GM03348 (cell line): ENCODE measurements at places on chromosomes 6 and 20.

DNA sequence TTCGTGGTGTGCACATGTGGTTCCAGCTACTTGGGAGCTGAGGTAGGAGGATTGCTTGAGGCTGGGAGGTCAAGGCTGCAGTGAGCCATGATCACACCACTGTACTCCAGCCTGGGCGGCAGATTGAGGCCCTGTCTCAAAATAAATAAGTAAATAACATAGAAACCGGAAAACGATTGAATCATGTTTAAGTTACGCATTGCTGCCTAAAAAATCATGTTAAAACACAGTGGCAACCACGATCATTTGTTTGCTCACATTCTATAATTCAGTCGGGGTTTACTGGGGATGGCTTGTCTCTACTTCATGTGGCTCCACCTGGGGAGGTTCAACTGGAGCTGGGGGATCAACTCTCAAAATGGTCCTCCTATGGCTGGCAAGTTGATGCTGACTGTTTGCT is 8.2 kb upstream of the CDKN1A start:
- DNase-seq = no peak

DNA sequence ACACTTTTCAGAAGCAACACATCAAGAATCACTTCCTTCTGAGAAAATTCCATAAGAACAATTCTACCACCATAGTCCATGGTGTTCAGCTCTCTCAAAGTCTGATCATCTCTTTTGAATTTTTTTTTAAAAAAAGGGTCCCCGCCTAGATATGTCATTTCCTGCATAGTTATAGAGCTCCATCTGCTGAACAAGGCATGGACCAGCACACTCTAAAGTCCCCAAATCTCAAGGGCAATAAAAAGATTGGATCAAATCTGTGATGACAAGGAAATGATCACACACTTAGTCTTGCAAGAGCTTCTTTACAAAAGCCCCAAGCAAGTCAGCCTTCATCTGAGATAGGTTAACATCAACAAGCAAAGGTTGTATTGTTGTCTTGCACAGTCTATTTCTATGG is 100.7 kb upstream of the STMND1 start:
- DNase-seq = no peak

GRCh38 chr20:58965270-58966064 is 15.6 kb upstream of the NELFCD start:
- no peak for DNase-seq

DNA sequence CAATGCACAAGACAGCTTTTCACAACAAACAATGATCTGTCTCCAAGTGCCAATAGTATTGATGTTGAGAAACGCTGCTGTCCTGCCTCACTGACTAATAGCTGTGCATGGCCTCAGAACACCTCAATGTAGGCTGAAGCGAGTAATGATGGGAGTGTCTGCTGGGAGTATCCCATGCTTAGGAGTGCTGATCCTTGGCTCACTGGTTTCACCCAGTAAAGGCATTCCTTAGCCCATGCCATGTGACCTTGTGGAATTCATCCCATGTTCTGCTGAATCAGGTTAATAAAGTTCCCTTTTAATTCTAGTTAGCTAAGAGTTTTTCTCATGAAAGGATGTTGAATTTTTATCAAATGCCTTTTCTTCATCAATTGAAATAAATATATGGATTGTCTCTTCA is 3.8 kb upstream of the WFDC12 start:
- no peak for DNase-seq

GRCh38 chr6:38193051-38193450 is 373.5 kb downstream of the ZFAND3 start:
- no peak for DNase-seq

DNA sequence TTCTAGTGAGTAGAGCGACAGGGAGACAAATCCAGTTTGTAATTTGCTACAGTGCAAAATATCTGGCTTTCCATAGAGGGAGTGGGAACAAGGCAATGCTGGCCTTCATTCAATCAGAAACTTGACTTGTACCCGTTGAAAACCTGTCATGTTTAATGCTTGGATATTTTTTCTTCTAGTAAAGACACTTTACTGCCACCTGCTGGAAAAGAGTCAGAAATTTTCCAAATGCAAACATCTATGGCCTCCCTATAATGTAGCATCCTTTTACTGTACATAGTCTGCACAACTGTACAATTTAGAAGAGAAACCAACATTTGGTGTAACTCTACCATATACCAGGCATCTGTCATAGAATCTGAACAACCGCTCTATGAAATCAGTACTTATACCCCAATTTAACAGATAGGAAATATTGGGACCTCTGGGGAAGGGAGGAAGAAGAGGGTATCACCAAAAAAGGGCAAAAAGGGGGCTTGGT is 16.7 kb upstream of the TBC1D20 start:
- DNase-seq = peak; percentile 64

GRCh38 chr6:7893342-7893741 is 17.2 kb downstream of the TXNDC5 start:
- DNase-seq = no peak

DNA sequence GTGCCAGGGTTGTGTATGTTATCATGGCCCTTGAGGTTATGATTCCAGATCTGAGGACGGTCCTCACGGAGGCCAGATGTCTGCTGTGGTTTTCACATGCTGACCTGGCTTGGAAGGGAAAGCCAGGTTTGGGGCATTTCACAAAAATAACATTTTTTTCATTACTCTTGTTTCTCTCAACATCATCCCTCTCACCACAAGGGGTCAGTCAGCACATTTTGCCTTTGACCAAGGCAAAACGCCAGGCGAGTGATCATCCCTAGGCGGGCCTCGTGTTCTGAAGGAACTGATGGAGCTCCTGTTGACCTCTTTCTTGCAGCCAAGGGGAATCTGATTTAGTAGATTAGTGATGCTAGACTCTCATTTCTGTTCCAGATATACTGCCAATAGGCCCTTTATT is 133.5 kb downstream of the TBC1D7 start:
- DNase-seq = peak; percentile 87

DNA sequence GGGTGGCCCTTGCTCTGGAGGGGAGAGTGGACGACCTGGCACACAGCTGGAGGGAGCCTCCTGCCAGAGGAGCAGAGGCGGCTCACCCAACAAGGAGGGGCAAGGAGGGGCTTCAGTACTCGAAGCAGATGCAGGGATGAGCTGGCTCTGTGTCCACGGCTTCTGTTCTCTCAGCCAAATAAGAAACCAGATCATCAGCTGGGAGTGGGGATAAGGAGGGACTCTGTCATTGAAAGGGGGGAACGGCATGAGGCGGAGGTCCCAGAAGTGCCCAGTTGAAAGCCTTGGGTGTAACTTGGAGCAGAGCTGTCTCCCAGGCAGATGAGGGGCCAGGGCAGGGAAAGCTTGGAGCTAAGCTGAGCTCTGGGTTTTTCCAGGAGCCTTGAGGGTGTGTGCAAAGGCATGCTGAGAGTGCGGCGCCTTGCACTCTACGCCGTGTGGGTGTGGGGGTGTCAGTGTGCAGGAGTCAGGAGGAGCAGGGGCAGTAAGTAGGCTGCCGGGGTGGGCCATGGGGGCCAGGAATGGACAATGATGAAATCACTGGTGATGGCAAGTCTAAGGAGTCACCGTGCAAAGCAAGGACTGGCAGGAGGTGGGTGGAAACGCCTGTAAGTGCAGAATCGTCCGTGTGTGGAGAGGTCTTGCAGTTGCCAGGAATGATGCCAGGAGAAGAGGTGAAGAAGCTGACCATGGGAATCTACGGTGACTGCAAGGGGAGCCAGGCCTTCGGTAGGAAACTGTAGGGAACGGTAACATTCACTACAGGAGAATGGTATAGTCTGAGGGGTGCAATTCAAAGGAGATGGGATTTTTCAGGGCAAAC is 85.4 kb upstream of the FOXQ1 start:
- peak; percentile 28 for DNase-seq

- DNase-seq = no peak
These were observed 27.0 kb upstream of the SLA2 start for GRCh38 chr20:36672991-36673390.

DNA sequence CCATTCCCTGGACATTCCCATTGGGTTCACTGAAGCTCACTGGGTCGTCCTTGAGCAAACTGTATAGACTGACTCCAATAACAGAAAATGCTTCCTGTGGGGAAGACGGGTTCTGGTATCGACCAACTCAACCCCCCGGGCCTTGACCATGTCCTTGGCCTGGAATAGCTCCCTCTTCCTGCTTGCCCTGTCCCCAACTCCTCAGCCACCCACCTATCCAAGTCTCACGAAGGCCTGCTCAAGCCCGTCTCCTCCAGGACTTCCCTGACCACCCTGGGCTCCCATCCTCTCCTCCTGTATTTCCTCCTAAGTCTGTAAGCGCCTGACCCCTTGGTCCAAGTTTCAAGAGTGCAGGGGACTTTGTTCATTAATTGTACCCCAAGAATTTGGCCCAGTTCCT is 2.8 kb upstream of the HMGA1 start:
- DNase-seq = no peak

DNA sequence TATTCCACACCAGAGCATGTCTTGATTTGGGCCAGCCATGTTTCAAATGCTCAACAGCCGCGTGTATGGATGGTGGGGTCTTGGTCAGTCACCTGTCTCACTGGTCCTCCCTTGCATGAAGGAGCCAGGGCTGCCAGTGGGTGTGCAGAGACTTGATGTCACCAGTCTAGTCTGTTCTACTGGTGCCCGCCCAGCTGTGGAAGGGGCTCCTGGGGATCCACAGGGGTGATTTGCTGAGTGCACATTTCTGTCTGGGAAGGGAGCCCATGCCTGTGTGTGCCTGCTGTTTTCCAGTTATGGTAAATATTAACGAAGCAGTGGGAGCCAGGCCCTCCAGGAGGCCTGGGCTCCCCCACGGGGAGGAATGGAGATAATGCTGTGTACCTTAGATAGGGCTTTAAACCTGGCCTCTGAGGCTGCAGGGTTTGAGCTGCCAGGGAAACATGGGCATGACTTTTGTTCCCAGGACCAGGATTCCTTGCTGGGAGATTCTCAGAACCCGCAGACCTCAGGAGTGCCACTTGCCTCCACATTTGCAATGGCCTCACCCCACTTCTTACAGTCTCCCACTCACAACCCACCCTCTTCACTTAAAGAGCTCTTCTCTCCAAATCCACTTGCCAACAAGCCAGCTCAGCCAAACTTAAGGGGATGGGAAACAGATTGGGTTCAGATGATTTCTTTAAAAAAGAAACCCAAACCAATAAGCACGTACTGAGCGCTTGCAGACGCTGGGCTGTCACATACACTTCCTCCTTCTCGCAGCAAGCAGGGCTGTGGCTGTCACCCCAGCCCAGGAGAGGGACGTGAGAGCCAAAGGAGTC is 54.1 kb downstream of the VEGFA start:
- DNase-seq = no peak

DNA sequence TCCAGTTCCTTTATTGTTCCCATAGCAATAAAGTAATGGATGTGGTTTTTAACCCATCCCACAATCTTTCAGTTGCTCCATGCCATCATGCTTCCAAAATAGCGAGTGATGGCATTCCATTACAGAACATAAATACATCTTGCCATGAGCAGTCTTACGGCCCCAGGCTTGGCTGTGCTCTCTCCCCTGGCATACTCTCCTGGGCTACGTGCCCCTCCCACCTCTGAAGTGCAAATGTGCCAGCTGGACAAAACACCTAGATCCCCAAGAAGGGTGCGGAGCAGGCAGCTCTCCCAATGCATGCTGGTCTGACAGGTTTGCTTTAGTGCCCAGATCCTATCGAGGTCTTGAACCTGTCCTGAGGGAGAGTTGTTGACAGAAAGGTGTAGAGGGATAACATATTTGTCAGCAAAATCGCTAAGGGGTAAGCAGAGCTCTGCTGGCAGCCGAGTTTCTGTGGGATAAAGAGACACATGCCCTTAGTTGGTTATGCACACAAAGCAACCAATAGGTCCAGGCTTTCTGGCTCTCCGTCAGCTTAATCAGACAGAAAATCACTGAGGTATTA is 43.9 kb upstream of the PAX1 start:
- DNase-seq = no peak

- DNase-seq = peak; percentile 44
These were observed 64.8 kb downstream of the IBTK start for GRCh38 chr6:82182756-82183155.

- DNase-seq = peak; percentile 50
These were observed 34.8 kb downstream of the IYD start for GRCh38 chr6:150403458-150404246.

DNA sequence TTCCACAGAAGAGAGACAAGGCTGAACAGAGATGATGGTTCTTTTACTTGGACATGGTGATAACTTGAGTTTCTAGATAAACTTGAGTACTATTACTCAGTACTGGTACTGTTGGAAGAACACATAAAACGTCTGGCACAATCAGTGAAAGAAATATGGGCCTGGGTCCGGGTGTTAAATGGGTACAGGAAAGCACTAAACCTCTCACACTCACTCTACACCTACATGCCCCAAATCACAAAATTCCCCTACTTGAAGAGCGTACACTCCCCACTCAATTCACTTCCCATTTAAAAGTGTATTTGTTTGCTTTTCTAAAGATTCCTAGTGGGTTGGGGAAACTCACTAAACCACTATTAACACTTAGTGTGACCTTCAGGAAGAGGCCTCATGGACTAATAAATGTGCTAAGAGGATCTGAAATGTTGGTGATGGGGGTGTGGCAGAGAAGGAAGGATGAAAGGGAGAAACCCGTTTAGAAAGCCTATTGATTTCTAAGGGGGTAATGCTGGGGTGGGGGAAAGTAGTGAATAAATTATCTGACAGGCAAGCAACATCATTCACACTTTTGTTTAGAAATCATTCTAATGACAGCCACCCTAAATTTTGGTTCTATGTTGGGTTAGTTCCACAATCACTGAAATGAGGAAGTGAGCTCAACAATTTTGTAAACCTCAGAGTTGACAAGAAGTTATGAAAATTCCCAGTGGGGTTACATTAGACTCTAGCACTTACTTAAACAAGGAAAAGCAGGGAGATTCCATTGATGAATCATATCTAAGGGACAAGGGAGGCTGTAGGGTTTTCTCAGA is 222.6 kb upstream of the MARCKS start:
- peak; percentile 36 for DNase-seq

DNA sequence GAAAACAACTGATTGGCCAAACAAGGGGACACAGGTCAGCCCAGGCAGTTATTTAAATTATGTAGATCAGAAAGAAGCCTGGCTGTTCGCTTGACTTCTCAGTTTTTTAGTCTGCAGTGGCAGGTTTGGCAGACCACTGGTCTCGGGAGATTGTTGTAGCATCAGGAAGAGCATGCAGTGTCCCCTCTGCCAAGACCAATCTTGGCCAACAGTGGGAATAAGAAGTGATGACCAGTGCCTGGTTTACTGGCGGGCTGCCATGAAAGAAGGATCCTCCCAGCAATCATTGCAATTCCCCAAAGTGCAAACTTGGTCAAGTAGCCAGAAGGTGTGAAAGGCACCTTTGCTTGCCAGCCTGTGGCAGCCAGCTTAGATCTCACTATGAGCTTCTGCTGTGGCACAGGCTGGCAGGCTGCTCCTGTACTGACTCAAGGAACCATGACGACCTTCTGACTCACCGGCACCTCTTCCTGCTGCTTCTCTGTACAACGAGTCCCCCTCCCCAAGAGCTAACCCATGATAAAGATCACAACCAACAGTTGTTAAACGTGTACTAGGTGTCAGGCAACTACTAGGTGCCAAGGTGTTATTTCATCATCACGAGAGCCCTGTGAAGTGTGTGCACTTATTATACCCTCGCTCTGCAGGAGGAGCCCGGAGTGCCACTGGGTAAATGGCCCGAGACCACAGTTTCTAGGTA is 76.8 kb upstream of the DUSP22 start:
- DNase-seq = no peak

- DNase-seq = no peak
These were observed 1.1 kb upstream of the TGM2 start for GRCh38 chr20:38165966-38166702.

- DNase-seq = peak; percentile 82
These were observed 62.1 kb downstream of the FOXO3 start for GRCh38 chr6:108622641-108623298.
